Posterior vena cava (tissue), 2 donors: ENCODE measurements at places on chromosomes 4 and X. TPM values are rescaled to one million over a fixed set of nuclear protein-coding genes. Genes with fewer than 3 reads are reported as not detected.

GRCh38 chr4:16083241-16084191, at the start of gene PROM1:
PROM1 (minus strand) TSS chr4:16084023; CDS start chr4:16075906, 8,117 bp downstream.
- no peak for DNase-seq

- DNase-seq: peak; percentile 77
Measured at GRCh38 chrX:150361777-150362351, 1.3 kb upstream of the MAMLD1 start.

DNA sequence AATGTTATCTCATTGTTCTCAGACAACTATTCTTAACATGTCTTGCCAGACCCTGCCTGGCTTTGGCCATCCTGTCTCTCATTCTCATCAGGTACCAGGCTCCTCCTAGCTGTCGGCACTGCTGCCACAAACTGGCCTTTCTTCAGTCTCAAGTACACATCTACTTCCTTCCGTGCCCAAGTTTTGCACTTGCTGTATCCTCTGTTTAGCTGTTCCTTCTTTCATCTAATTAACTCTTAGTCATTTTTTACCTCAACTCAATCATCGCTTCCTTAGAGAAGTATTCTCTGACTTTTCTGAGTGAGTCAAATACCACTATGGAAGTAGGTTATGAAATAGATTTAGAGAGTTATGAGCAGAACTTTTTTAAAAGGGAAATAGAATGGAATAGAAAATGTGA, 19.7 kb downstream of the CXCL3 start:
- DNase-seq: no peak

- DNase-seq: no peak
Measured at GRCh38 chr4:47128991-47129390, 97.6 kb downstream of the GABRB1 start.

- DNase-seq: peak; percentile 54
Measured at GRCh38 chr4:61427818-61428495, 227.8 kb downstream of the ADGRL3 start.

- DNase-seq: no peak
Measured at GRCh38 chrX:64195862-64196261, 9.6 kb downstream of the AMER1 start.

DNA sequence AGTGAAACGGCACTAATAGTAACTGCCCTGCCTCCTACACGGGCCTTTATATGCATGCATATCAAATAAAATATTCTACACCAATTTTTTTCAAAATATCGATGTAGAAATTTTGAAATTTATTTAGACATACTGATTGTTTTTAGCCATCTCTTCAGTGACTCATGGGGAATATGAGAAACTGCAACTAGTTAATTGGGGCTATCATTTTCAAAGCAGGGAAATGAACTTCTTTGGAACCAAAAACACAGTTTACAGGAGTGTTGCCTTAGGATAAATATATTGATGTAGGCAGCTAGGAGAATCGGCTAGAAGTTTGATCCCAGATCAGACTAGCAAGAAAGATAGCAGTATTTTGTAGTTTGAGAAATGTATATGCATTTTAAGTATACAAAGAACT, 1010.8 kb upstream of the AGA start:
- DNase-seq: no peak

- DNase-seq: no peak
Measured at GRCh38 chr4:122360754-122361153, 18.1 kb upstream of the ADAD1 start.

GRCh38 chrX:152428596-152428995, 22.5 kb downstream of the GABRA3 start:
- DNase-seq: no peak

DNA sequence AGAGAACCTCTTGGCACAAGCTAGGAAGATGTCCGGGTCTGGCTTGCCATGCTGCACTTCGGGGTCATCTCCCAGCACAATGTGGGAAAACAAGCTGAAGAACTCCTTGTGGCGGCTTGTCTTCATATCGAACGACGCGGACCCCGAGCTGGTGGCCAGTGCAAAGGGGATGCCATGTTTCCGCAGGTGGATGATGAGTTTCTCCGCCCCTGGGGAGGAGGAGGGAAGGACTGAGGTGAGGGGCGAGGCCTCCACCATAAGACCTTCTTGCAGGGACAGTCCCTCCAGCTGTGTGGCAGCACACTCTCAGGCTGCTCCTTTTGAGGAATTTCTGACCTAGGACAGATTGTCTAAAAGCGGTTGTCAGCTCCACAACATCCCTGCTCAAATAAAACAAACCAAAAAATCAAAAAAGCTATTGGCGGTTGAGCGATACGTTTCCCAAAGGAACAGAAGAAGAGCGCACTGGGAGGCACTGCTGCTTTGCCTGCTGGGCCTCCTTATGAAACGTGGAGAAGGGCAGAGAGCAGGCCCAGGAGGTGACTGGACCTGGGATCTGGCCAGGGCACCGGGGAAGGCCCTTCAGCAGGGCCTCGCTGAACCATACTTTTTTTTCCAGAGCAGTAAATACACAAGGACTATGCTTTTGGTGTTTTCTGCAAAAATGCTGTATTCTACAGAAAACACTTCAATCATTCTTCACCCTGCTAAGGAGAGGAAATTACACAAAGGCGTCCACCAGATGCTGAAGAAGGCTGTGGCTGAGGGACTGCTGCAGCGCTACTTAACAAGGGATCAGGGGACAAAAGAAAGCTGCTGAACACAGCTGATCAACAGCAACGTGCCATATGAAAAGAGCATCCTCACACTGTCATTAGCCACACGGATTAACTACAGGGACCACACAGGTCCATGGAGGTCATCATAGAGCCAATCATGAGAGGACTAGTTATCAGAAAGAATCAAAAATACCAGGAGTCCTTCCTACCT, 70.0 kb upstream of the STS start:
- no peak for DNase-seq

DNA sequence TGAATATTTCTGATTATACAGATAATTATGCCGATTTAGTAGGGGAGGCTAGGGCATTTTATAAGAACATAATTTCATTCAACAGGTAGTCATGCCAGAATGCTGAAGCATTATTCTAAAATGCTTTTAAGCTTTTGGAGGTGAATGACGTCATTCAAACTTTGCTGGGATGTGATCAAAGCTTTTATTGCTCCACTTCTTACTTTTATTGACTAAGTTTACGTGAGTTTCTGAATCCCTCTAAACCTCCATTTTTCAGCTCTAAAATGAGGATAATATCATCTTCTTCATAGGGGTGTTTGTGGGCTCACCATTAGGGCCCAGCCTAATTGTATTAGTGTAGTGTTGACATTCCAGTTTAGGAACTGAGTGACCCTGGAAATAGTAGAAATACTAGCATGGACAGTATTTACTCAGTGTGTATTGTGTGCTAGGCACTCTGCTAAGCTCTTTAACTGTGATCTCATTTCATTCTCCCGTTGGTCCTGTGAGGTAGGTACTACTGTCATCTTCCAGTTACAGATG, 3.0 kb downstream of the WWC2 start:
- no peak for DNase-seq

DNA sequence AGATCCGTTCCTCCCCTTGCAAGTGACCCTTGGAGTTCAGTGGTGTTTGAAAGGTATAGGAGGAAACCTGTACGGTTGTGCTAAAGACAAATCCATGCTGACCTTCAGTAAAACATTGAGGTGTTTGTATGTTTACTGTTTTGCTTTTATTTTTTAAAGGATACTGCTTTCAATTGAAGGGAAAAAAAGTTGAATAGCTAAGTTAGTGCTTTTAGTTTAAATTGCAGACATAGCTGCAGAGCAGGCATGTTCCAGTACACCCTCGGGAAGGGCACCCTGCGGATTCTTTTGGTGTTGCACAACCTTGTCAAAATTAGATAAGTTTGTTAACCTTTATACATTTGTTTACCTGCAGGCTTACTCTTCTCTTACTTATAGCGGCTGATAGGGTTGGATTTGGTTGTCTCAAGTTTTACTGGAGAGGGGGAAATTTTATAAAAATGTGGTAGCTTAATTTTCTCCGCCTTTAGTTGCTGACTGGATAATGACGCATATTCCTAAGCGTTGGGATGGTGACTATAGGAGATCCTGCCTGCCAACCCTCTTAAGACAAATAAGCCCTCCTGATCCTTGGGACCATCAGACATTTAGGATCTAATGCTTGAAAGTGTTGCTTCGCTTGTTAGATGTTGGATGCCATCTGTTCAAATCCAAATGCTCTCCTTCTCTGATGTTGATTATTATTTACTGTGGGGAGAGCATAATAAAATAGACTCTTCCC, 2.0 kb downstream of the RAPGEF2 start:
- DNase-seq: no peak

GRCh38 chr4:142402900-142403299, 443.2 kb downstream of the INPP4B start:
- no peak for DNase-seq

GRCh38 chrX:39309721-39310152, 508.5 kb downstream of the MID1IP1 start:
- DNase-seq: no peak

- no peak for DNase-seq
Measured at GRCh38 chrX:120090208-120090607, 12.7 kb upstream of the RHOXF2B start.

DNA sequence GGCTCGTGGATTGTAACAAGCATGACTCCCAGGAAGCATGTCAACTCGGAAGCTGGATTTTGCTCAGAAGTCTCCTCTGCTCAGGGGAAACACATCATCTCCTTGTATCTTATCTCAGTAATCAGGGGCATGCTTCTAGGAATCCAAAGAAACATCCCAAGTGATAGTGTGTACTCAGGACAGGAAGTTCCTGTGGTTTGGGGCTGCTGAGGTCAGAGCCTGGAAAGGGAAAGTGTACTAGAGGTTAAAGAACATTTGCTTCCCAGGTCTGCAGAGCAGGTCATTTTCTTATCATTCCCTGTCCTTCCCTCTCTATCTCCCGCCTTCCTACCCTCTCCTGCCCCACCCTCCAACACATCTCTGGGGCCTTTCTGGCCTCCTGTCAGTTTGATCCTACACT, 38.8 kb downstream of the SLC34A2 start:
- no peak for DNase-seq

GRCh38 chr4:25347971-25348370, 29.1 kb upstream of the ANAPC4 start:
- DNase-seq: no peak

GRCh38 chr4:107319386-107319785, 283.3 kb upstream of the DKK2 start:
- no peak for DNase-seq

DNA sequence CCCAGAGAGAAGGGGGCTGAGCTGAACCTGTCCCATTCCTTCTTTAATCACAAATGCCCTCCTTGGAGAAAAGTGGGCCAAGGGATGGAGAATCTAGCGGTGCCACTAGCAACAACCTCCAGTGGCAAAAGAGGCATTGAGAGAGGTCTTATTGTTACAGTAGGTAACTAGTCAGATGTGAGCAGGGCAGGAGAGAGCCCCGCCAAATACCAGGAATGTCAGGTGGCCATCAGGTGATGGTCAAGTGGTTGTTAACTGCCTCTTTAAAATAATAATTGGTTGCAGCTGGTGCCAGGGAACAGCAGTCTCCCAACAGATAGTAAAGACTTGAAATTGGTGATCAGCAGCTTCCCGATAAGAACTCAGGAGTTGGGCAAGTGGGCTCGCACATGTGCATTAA, 116.1 kb downstream of the EVC2 start:
- DNase-seq: no peak

The OTUD6A gene
- not detected for total RNA-seq

The KLHL4 gene
- total RNA-seq: 8.0 TPM

The TNIP3 gene
- total RNA-seq: 0.19 TPM

The SMC1A gene
- total RNA-seq: 52.0 TPM

The ATRX gene
- total RNA-seq: 89.2 TPM

The IL1RAPL1 gene
- total RNA-seq: not detected

The WDR44 gene
- total RNA-seq: 19.1 TPM

The PPARGC1A gene
- 20.7 TPM for total RNA-seq

The GABRA4 gene
- total RNA-seq: not detected

The RAB40A gene
- total RNA-seq: 19.7 TPM

The SPACA5 gene
- total RNA-seq: not detected

The XAGE3 gene
- not detected for total RNA-seq
